ENCODE measurements at places on chromosomes 2 and 18. TPM values are rescaled to one million over a fixed set of nuclear protein-coding genes. Genes with fewer than 3 reads are reported as not detected.

Gene SCG2
- 132 TPM for total RNA-seq

Gene MPV17
- total RNA-seq: 76.0 TPM

Gene RNF144A
- 9.6 TPM for total RNA-seq

Gene HOXD1
- total RNA-seq: not detected

Gene PDCD1
- total RNA-seq: not detected

Gene CCDC74B
- 1.7 TPM for total RNA-seq

Gene LYPD6B
- 14.5 TPM for total RNA-seq

Gene CFAP53
- 0.78 TPM for total RNA-seq

Gene CELF4
- total RNA-seq: not detected

- H3K4me1 ChIP-seq: peaks cover 5% of the 10 kb centered on the region
- H3K36me3 ChIP-seq: peaks cover 6% of the 10 kb centered on the region
- no peaks in the 10 kb centered on the region for H3K27me3 ChIP-seq
- no peak overlapping the region for H3K4me3 ChIP-seq
These were observed 419.8 kb upstream of the FIGN start for GRCh38 chr2:164155558-164155957.

DNA sequence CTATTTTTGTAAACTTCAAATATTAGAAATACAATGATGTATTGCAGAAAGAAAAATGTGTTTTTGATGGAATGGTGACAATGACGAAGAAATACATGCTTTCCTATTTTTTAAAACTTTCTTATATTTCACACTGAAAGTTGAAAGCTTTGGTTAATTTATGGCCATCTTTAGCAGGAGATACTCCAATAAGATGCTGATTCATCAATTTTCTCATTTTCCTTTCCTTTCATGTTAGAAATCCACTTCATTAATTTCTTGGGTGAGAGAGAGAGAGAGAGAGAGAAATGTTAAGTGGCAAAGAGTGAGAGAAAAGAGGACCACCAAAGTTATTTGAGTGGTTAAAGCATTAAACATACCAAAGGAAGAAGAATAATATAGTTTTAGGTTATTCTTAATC lies 28.6 kb upstream of the MAP2 start:
- H3K27ac ChIP-seq: no peak overlapping the region
- no peak overlapping the region for H3K4me3 ChIP-seq

GRCh38 chr2:135820003-135820618 lies 16.9 kb downstream of the LCT start:
- no peaks in the 10 kb centered on the region for H3K36me3 ChIP-seq
- H3K4me3 ChIP-seq: no peak overlapping the region
- no peak for DNase-seq
- H3K4me1 ChIP-seq: peaks cover 11% of the 10 kb centered on the region

DNA sequence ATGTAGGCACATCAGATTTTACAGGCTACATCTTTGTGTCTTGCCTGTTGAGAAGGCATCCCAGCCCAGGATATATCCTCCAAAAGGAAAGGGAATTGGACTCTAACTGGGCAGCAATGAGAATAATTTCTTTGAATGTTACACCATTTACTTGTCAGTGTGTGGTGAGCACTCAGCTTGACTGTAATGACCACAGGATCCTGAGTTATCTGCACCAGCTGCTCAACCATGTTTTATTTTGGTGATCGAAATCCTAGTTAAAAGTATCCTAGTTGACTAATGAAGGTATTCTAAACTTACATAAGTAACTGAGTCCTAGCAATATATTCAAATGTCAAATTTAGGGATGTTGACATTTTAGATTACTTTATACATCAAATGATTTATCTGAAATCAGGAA lies 123.0 kb downstream of the MYO3B start:
- no peak overlapping the region for H3K27ac ChIP-seq
- no peak overlapping the region for H3K4me3 ChIP-seq
- H3K4me1 ChIP-seq: no peaks in the 10 kb centered on the region
- H3K27me3 ChIP-seq: peaks cover 18% of the 10 kb centered on the region
- no peak for DNase-seq
- H3K36me3 ChIP-seq: no peaks in the 10 kb centered on the region

GRCh38 chr2:96103761-96104486 lies 12.4 kb downstream of the ADRA2B start:
- H3K4me1 ChIP-seq: peaks cover 11% of the 10 kb centered on the region
- no peak for DNase-seq
- H3K4me3 ChIP-seq: no peak overlapping the region

GRCh38 chr2:238464389-238464788 lies 37.7 kb downstream of the ASB1 start:
- peak; percentile 60 for DNase-seq
- H3K27ac ChIP-seq: no peak overlapping the region
- no peak overlapping the region for H3K4me3 ChIP-seq
- H3K36me3 ChIP-seq: peaks cover 9% of the 10 kb centered on the region
- H3K27me3 ChIP-seq: no peaks in the 10 kb centered on the region
- H3K4me1 ChIP-seq: peaks cover 13% of the 10 kb centered on the region

- peaks cover 2% of the 10 kb centered on the region for H3K4me1 ChIP-seq
- DNase-seq: no peak
- no peak overlapping the region for H3K4me3 ChIP-seq
- H3K27ac ChIP-seq: no peak overlapping the region
- peaks cover 7% of the 10 kb centered on the region for H3K36me3 ChIP-seq
- H3K27me3 ChIP-seq: no peaks in the 10 kb centered on the region
These were observed 88.2 kb upstream of the RAPGEF4 start for GRCh38 chr2:172647439-172647838.

GRCh38 chr2:172762574-172762973 lies 26.9 kb downstream of the RAPGEF4 start:
- peaks cover 5% of the 10 kb centered on the region for H3K36me3 ChIP-seq
- no peak overlapping the region for H3K4me3 ChIP-seq

DNA sequence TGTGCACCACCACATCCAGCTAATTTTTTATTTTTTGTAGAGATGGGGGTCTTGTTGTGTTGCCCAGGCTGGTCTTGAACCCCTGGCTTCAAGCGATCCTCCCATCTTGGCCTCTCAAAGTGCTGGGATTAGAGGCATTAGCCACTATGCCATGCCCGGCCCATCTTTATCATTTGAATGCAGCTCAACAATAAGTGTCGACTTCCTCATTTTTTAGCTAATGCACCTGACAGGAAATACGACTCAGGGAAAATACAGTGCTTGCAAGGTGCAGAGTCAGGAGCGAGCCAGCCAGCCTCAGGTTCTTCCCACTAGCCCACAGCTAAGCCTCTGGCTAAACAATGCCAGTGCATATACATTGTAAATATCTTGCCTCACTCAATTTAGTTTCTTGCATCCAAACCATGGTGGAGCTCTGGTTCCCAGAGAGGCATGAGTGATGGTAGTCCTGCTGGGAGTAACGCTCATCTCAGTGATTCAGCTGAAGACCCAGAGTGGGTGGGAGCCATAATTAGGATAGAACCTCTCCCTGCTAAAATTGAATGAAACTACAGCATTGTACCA lies 135.0 kb downstream of the TGIF1 start:
- H3K4me3 ChIP-seq: no peak overlapping the region
- peak; percentile 40 for DNase-seq
- H3K27ac ChIP-seq: no peak overlapping the region
- no peaks in the 10 kb centered on the region for H3K36me3 ChIP-seq

DNA sequence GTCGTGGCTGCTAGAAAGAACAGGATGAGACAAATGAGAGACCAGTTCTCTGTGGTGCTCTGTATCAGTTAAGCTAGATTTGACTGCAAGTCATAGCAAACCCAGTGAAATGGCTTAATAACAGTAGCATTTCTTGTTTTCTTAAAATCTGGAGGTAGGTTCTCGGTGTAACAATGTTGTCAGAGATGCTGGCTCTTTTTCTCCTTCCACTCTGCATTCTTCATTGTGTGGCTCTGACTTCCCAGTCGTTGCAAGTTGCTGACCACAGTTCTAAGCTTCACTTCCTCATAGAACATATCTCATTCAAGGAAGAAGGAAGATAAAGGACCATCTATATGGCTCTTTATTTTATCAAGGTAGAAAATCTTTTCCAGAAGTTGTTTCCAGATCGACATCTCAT lies 7.9 kb upstream of the CKAP2L start:
- no peaks in the 10 kb centered on the region for H3K27me3 ChIP-seq
- H3K4me1 ChIP-seq: peaks cover 6% of the 10 kb centered on the region
- no peak overlapping the region for H3K27ac ChIP-seq
- no peak overlapping the region for H3K4me3 ChIP-seq
- H3K36me3 ChIP-seq: no peaks in the 10 kb centered on the region

DNA sequence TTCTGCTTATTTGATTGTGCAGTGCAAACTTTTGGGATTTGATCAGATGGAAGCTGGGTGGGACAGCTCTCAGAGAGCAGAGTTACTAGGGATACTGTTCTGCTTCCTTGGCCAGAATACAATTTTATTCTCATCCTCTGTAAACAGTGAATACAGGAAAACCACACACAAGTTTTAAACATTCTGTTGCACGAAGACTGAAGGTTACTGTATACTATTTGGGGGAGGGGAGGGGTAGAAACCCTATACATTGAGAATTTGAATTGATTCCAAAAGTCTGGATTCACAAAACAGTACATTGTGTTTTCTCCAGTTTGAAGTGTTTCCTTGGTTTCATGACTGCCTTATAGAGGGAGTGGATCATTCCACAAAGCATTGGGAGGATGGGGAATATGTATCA lies 149.9 kb downstream of the SETBP1 start:
- H3K27me3 ChIP-seq: no peaks in the 10 kb centered on the region
- no peak for DNase-seq
- peaks cover 92% of the 10 kb centered on the region for H3K4me1 ChIP-seq
- H3K27ac ChIP-seq: peak overlapping the region; percentile 94

- H3K27me3 ChIP-seq: peaks cover 8% of the 10 kb centered on the region
- DNase-seq: no peak
- H3K4me1 ChIP-seq: peaks cover 51% of the 10 kb centered on the region
- H3K27ac ChIP-seq: peak overlapping the region; percentile 75
These were observed 28.6 kb upstream of the CERS6 start for GRCh38 chr2:168427451-168427850.

- H3K36me3 ChIP-seq: no peaks in the 10 kb centered on the region
- peaks cover 25% of the 10 kb centered on the region for H3K27me3 ChIP-seq
These were observed 15.9 kb upstream of the DSG2 start for GRCh38 chr18:31482051-31482450.

DNA sequence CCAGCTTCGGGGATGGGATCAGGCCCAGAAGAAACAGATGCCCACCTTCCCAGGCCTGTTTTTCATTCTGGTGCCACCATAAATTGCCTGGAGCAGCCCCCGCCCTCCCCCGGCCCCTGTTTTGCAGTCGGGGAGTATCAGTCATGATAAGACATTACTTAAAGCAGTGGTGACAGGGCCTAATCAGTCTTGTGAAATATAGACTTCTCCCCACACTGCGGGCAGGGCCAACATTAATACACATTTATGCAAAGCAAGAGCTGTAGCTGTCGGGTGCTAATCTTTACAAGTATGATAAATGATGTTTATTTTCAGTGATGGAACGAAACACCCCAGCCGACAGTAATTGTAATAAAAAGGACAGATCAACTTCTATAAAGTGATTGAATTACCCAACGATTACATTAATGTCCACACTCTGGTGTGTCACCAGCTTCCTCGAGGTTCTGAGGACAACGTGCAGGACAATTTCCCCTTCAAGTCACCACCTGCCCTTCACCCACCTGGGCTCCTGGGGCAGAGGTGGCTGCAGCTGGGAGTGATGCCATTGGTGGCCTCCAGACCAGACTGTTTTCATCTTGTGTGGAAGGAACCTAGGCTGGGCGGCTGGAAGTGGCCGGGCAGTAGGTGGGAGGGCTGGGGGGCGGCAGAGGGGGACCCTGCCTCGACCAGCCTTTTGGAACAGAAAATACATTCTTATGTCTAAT lies 226.0 kb downstream of the TFCP2L1 start:
- DNase-seq: no peak
- peaks cover 29% of the 10 kb centered on the region for H3K27me3 ChIP-seq
- peaks cover 10% of the 10 kb centered on the region for H3K4me1 ChIP-seq
- H3K27ac ChIP-seq: no peak overlapping the region

- no peaks in the 10 kb centered on the region for H3K27me3 ChIP-seq
- peaks cover 22% of the 10 kb centered on the region for H3K36me3 ChIP-seq
- no peak overlapping the region for H3K4me3 ChIP-seq
- DNase-seq: no peak
These were observed 65.6 kb downstream of the MRPS9 start for GRCh38 chr2:105103481-105103880.

DNA sequence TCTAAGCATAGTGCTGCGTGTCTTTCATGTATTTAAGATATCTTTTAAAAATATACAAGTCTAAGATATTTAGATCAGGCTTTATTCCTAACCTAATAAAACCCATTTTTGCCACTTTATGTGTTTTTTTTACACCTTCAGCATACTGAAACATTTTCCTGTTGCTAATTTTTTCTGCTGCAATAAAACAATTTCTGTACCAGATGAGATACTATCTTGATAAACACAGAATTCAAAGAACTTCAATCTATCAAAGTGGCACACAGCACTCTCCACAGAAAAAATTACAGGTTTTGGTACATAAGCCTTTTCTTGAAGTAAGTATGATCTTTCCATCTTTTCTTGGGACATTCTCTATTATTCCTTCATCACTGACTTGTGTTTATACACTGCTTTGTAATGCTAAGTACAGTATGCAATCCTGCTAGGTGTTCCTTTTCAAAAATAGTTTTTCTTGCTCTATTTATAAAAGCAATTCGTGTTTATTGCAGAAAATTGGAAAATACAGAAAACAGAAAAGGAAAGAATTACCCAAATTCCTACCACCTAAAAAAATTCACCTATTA lies 16.2 kb downstream of the REV1 start:
- no peaks in the 10 kb centered on the region for H3K27me3 ChIP-seq
- DNase-seq: no peak
- H3K36me3 ChIP-seq: no peaks in the 10 kb centered on the region
- H3K27ac ChIP-seq: no peak overlapping the region
- peaks cover 17% of the 10 kb centered on the region for H3K4me1 ChIP-seq

DNA sequence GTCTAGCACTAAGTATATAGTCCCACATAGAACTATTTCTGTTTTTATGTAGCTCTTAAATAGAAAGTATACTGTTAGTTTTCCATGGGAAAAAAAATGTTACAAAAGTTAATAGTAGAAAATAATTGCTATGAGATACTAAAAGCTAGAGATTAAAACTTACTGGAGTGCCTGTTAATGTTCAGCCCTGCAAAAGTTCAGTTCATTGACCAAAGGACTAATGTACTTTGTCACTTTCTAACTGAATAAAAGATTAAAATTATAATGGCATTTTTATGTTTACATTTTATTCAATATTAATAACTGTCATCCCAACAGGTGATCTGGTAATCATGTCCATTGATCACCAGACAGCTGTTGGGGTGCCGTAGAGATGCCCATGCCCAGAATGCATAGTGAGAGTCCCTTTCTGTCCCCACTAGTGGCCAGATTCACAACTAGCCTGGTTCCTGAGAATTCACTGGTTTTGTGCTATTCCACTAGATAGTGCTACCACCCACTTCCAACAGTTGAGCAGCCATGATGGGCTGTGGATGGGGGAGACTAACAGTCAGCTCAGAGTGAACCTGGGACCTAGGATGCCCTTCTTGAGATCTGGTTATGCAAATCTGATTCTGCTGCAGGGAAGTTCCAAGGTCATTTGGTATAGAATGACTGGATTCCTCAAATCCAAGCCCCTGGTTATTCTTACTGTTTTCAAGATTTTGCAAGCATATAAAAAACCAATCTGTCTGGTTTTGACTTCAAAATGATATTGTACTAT lies 57.8 kb downstream of the AFTPH start:
- H3K27me3 ChIP-seq: no peaks in the 10 kb centered on the region
- H3K4me1 ChIP-seq: no peaks in the 10 kb centered on the region
- H3K4me3 ChIP-seq: no peak overlapping the region
- H3K27ac ChIP-seq: no peak overlapping the region

- H3K27ac ChIP-seq: no peak overlapping the region
- no peak for DNase-seq
- no peaks in the 10 kb centered on the region for H3K4me1 ChIP-seq
- no peak overlapping the region for H3K4me3 ChIP-seq
These were observed 25.6 kb upstream of the ZNF407 start for GRCh38 chr18:74571895-74572680.

- H3K27ac ChIP-seq: no peak overlapping the region
- no peaks in the 10 kb centered on the region for H3K36me3 ChIP-seq
- H3K27me3 ChIP-seq: no peaks in the 10 kb centered on the region
These were observed 308.4 kb upstream of the MYT1L start for GRCh38 chr2:2639251-2640139.

All from osteocyte (in vitro differentiated cells).